ENCODE measurements at places on chromosomes 11 and 22.

GRCh38 chr22:47716890-47717615 lies 954.6 kb downstream of the TBC1D22A start:
- no peak for DNase-seq

DNA sequence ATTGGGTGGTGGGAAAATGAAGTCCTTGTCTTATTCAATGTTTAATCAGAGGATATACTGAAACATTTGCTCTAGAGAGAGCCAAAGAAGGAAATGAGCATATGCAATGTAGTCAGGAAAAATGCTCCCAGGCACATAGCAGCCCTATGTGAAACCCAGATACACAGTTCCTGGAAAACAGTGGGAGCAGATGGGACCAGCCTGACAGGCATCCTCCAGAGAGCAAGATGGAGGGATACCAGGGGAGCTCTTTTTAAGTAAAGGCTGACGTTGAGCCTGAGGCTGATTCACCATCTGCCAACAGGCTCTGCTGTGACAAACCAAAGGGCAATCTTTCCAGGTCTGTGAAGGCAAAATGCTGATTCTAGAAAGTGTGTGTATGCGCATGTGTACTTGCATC lies 559.4 kb upstream of the KIRREL3 start:
- no peak for DNase-seq

- no peak for DNase-seq
Observed at GRCh38 chr11:128235426-128235825, 351.9 kb downstream of the ETS1 start.

DNA sequence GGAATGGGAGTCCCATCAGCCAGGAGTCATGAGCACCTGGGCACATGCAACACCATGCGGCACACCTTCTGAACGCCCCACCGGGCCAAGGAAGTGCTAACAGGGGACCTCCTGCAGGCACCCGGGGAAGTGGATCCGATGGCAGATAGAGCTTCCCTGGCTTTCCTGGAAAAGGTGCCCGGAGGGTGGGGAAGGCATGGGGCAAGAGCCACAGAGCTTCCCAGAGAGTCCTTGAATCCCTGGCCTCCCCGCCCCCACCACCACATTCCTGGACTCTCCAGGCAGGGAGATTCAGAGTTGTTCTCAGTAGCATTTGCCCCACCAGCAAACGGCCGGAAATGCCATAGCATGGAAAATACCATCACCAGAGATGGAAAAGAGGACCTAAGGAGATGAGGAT lies 8.3 kb downstream of the TRIM29 start:
- no peak for DNase-seq

- DNase-seq: peak; percentile 74
Observed at GRCh38 chr11:279966-280705, 1.9 kb downstream of the NLRP6 start.

GRCh38 chr11:112459001-112459400 lies 198.3 kb upstream of the PLET1 start:
- DNase-seq: no peak

- no peak for DNase-seq
Observed at GRCh38 chr11:117462864-117463247, 135.2 kb downstream of the CEP164 start.

- peak; percentile 51 for DNase-seq
Observed at GRCh38 chr22:37167981-37168647, 18.4 kb upstream of the IL2RB start.

Measured in activated CD8-positive, alpha-beta memory T cell treated with anti-CD3 and anti-CD28 coated beads, Interleukin-2, amount 50 U/mL, for 48 hours (primary cell).